GDM1 (cell line): ENCODE measurements at places on chromosomes 1 and 21.

DNA sequence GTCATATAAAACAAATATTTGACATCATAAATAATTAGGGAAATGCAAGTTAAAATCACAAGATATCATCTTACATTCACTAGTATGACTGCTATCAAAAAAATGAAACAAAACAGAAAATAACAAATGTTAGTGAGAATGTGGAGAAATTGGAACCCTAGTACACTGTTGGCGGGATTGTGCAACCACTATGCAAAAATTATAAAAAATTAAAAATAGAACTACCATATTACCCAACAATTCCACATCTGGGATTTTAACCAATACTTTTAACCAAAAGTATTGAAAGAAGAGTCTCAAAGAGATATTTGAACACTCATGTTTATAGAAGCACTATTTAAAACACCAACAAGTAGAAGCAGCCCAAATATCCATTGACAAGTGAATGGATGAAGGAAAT is 797.2 kb upstream of the ADAMTS5 start:
- DNase-seq = no peak

DNA sequence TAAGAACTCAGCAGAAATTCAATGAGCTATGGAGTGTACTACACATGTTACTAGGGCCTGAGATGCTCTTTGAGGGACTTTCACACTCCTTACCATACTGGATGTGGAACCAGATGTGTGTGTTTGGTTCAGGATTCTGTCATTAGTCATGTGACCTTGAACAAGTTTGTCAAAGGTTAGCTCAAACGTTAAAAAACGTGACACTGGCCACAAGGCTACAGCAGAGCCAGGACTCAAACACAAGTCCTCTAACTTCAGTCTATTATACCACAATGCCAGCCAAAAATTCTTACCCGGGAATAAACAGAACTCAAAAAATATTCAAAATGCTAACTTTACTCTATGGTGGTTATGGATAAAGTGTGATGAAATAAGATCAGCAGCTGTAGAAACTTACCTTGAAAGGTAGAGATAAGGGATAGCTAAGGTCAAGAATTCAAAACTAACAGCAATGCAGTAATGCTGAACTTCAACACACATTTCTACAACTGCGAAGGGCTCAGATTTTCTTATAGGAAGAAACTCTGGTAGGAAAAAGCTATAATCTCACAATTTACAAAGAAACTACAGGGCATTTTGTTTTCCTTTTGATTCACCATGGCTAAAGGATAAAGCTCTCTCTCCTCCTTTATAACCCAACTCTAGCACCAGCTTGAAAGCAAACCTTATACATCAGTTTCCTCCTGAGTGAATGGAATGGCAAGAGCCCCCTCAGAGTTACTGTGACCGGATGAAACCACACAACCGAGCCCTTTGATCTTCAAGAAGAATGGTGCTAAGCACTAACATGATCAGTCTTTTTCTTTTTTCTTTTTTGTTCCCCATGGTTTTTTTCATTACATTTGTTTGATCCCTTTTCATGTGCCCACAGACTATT is 233.9 kb downstream of the SLC45A1 start:
- no peak for DNase-seq

DNA sequence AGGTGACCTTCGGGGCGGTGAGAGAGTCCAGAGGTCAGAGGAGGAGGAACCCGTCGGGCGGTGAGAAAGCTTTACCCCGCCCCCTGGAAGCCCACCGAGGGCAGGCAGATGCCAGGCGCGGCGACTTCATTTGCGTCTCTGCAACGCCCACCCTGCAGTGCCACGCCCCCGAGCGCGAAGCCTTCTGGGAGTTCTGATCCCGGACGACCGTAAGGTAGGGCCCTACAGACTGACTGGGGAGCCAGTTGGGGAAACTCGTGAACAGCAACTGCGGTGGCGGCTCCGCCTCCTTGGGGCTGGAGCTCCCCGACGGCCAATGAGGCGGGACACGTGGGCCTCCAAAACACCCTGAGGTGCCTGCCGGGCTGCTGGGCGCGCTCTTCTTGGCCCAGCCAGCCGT is 46.0 kb upstream of the EDARADD start:
- DNase-seq = no peak

DNA sequence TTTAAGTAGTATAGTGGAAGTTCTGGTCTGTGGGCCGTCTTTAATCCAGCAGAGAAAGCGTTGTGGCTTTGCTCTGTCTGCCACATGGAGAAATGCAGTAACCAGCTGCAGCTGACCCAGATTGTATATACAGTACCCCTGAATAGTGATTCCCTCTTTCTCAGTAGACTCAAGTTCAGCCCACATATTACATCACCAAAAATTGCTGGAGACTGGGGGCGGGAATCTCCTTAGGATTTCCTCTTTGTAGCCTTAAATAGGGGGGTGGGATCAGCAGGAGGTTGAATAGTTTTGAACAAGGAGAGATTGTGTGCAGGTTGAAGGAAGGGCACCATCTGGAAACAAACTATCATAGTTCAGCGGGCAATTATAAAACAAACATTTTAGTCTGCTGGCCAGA is at the start of gene ANGPTL1:
TSS of gene ANGPTL1 (minus strand) at position 134 of the 400 bp plus-strand sequence. CDS start 5,301 bp downstream, outside the sequence.
- no peak for DNase-seq

GRCh38 chr21:26409735-26410134 is 163.4 kb downstream of the CYYR1 start:
- no peak for DNase-seq

- no peak for DNase-seq
These were observed 253.9 kb downstream of the DUSP10 start for GRCh38 chr1:221487781-221488524.

DNA sequence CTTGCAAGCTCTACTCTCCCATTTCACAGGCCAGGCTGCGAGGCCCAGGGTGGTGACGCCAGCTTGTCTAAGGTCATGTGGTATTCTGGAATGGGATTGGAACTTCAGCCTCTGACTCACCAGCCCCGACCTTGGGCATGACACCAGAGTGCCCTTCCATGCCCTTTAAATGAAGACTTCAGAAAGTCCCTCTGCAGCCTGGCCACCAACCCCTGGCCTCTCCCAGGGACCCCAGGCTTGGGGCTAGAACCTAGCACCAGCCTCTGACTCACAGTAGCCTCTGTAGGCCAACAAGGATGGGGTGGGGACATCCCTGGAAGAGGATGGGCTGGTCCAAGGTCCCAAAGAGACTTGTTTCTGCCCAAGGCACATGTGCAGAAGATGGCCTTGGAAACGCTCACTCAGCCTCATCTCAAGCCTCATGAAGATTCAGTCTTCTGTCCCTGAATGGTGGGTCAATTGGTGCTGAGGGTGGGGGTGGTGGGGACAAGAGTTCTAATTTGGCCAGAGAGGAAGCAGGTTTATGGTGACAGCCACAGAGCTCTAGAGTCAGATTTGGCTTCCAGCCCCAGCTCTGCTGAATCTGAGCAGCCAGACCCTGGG is 36.1 kb upstream of the RUNX3 start:
- no peak for DNase-seq

DNA sequence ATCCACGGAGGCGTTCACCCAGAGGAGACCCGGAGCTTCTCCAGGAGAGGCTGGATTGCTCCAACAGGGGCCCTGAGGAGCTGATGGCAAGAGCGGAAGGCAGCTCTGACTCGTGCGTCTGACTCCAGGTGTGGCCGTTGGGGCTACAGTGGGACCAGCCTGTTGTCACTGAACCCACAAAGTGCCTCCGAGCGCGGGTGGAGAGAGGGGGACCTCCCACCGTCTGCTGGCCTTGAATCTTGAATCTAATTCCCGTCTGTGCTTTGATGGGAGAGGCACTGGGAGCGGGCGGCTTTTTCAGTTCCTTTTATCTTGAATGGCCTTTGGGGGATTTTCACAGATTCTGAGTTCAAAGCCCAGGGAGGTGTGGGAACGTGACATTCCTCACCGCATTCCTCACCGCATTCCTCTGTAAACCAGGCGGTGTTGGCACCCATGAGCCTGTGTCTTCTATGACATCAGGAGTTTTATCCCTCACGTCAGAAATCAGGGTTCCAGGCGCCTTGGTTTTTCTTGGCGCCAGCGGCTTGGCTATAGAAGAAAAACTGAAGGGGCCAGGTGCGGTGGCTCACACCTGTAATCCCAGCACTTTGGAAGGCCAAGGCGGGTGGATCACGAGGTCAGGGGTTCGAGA is 39.2 kb upstream of the COL18A1 start:
- no peak for DNase-seq

GRCh38 chr21:29775462-29775861 is 164.3 kb downstream of the GRIK1 start:
- DNase-seq = no peak

GRCh38 chr1:152110365-152110859 is 4.8 kb downstream of the TCHH start:
- DNase-seq = peak; percentile 22

DNA sequence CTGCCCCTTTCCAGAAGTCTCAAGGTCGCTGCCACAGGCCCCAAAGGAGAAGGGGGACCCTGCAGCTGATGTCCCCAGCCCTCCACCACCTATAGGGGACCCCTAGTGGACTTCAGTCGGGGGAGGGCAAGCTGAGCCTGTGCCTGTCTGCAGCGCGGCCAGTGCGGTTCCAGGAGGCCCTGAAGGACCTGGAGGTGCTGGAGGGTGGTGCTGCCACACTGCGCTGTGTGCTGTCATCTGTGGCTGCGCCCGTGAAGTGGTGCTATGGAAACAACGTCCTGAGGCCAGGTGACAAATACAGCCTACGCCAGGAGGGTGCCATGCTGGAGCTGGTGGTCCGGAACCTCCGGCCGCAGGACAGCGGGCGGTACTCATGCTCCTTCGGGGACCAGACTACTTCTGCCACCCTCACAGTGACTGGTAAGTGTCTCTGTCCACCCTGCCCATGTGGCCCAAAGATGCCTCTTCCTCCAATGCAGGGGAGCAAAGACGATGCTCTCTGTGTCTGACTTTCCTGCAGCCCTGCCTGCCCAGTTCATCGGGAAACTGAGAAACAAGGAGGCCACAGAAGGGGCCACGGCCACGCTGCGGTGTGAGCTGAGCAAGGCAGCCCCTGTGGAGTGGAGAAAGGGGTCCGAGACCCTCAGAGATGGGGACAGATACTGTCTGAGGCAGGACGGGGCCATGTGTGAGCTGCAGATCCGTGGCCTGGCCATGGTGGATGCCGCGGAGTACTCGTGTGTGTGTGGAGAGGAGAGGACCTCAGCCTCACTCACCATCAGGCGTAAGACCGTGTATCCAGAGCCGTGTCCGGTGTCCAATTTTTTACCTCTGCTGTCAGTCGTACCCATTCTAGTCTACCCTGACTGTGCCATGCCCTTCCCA is 79.9 kb downstream of the OBSCN start:
- no peak for DNase-seq

DNA sequence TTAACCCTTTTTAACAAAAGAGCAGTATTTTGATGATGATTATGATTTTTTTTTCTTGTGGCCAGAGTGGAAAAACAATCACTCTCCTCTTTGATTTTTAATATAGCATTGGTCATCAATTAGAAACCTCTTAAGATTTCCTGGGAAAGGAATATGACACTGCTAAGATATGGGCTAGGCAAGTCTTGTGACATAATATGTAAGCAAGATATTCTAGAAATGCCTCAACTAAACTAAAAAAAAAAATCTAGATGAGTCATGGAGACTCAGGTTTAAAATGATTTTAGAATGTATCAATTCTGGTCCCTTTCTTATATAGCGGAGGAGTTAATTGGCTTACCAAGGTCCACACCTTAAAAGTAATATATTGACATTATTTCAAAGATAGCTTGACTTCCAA is 60.3 kb upstream of the JUN start:
- no peak for DNase-seq

DNA sequence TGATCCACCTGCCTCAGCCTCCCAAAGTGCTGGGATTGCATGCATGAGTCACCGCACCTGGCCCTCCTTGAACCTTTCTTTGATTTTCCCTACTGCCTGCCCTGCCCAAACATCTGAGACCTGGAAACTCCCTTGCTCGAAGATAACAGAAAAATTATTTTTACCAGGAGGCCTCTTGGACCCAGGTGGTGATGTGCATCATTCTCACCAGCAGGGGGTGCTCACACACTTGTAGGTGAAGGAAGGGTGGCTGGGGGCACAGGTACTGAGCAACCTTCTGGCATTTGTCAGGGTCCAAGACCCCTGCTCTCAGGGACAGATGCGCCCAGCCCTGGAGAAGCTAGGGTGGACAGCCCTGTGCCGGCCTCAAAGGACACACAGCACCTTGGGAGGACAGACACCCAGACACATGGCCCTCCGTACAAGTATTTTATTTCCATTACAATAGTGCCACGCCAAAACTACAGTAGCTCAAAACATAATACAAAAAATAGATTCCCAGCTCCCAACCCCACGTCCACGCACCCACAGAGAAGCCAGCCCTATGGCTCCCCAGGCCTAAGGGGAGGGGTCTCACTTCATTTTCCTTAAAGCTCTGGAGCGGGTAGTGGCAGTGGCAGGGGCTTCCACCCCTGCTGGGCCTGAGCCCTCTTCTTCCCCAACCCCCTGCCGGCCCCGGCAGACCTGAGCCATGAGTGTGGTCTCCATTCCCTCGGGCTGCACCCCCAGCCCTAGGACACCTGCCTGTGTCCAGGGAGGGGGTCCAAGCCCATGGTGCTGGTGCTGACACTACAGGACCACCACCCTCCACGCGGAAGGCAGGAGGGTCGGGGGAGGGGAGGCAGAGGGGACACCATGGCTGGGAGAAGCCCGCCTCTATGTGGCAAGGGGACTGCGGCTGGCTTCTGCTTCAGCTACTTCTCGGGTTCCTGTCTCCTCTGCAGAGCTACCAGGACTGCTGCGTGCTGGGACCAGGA is 40.4 kb upstream of the EIF4G3 start:
- DNase-seq = peak; percentile 15

GRCh38 chr1:107787299-107787698 is 177.7 kb downstream of the VAV3 start:
- DNase-seq = peak; percentile 14

- DNase-seq = no peak
These were observed 107.5 kb downstream of the HIVEP3 start for GRCh38 chr1:41811051-41811795.

DNA sequence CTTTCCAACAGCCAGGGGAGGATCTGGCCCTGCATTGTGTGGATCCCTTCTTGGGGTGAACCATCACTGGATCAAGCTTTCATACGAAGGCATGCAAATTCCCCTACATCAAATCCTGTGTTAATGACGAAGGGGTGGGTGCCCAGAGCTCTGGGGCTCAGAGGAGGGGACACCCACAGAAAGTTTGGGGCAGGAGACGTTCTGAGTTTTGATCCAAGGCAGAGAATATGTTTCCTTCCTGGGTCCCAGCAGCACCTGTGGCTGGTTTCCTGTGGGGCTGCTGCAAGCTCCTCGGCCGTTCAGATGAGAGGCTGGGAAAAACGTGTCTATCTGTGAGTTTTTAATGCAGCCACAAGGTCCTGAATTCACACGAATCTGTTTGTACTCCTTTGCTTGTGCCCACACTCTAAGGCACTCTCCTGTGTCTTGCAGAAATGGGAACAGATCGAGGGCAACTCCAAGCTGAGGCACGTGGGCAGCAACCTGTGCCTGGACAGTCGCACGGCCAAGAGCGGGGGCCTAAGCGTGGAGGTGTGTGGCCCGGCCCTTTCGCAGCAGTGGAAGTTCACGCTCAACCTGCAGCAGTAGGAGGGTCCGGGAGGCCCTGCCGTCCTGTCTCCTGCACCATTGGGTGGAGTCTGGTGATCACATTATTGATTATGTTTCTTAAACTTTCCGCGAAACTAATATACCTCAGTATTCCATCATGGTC is 147.1 kb downstream of the PGBD5 start:
- no peak for DNase-seq

DNA sequence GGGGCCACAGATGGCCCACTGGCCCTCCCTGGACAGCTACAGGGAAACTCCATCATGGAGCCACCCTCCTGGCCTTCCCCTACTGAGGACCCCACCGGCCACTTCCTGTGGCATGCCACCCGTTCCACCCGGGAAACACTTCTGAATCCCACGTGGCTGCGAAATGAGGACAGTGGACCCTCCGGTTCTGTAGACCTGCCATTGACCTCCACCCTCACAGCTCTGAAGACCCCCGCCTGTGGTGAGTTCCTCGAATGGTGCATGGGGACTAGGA is 40.3 kb downstream of the UMODL1 start:
- DNase-seq = no peak
